ENCODE measurements at places on chromosomes 1 and 21. TPM values are rescaled to one million over a fixed set of nuclear protein-coding genes. Genes with fewer than 3 reads are reported as not detected.

TBX15 gene
- polyA plus RNA-seq, result 53.8 TPM

NHLH1 gene
- not detected for polyA plus RNA-seq

SYCP1 gene
- not detected for polyA plus RNA-seq

IQCC gene
- 0.69 TPM for polyA plus RNA-seq

TNFRSF4 gene
- 1.7 TPM for polyA plus RNA-seq

IL12RB2 gene
- polyA plus RNA-seq, result 0.13 TPM

ESRRG gene
- 2.8 TPM for polyA plus RNA-seq

NUAK2 gene
- 0.20 TPM for polyA plus RNA-seq

DMRTA2 gene
- polyA plus RNA-seq, result not detected

DIRAS3 gene
- 0.39 TPM for polyA plus RNA-seq

PIGR gene
- polyA plus RNA-seq, result 0.64 TPM

TMPRSS3 gene
- not detected for polyA plus RNA-seq

LCE2A gene
- polyA plus RNA-seq, result not detected

SYT14 gene
- polyA plus RNA-seq, result 0.01 TPM

SNAPIN gene
- 60.4 TPM for polyA plus RNA-seq

FCGR1A gene
- polyA plus RNA-seq, result 0.25 TPM

SAMSN1 gene
- 0.31 TPM for polyA plus RNA-seq

PMF1 gene
- 93.4 TPM for polyA plus RNA-seq

PIGP gene
- polyA plus RNA-seq, result 41.5 TPM

RCSD1 gene
- polyA plus RNA-seq, result 10.4 TPM

LRRC53 gene
- polyA plus RNA-seq, result not detected

PLPPR4 gene
- 0.12 TPM for polyA plus RNA-seq

IL24 gene
- polyA plus RNA-seq, result 0.05 TPM

PLA2G5 gene
- polyA plus RNA-seq, result 0.43 TPM

MYOC gene
- polyA plus RNA-seq, result 2.4 TPM

ST6GALNAC5 gene
- polyA plus RNA-seq, result 0.07 TPM

EFCAB14 gene
- polyA plus RNA-seq, result 62.5 TPM

FABP3 gene
- 3,423 TPM for polyA plus RNA-seq

KCNJ9 gene
- 0.04 TPM for polyA plus RNA-seq

S100A7 gene
- polyA plus RNA-seq, result not detected

SLC16A4 gene
- 4.3 TPM for polyA plus RNA-seq

KRTAP12-1 gene
- polyA plus RNA-seq, result not detected

GBP4 gene
- 4.5 TPM for polyA plus RNA-seq

ITGB2 gene
- polyA plus RNA-seq, result 2.5 TPM

LDLRAP1 gene
- polyA plus RNA-seq, result 5.6 TPM

KDF1 gene
- polyA plus RNA-seq, result not detected

OR2T35 gene
- polyA plus RNA-seq, result not detected

CD46 gene
- polyA plus RNA-seq, result 33.9 TPM

GJB5 gene
- polyA plus RNA-seq, result not detected

CCDC17 gene
- 1.1 TPM for polyA plus RNA-seq

TNFRSF8 gene
- polyA plus RNA-seq, result 0.25 TPM
